SW 1271 (cell line): ENCODE measurements at places on chromosomes 7 and 10.
A peak's percentile ranks its signal among the peaks of the same experiment; 100 is the strongest.

- peak; percentile 13 for DNase-seq
Measured at GRCh38 chr7:108973075-108973474, 403.4 kb downstream of the DNAJB9 start.

DNA sequence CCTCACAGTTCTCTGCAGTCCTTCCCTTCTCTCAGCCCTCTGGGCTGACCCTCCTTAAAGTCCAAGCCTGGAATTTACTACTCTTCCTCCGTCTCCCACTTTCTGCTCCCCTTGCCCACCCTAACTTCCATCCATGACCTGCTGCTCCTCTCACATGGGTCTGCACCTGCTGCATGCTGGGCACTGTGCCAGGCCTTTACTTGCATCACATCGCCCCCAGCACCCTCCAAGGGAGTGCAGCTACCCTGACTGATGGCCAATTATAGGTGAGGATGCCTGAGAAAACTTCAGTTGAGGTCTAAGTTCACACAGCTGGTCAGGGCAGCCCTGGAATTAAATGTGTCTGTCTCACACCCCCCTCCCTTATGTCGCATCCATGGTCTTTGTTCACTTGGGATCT, 53.6 kb upstream of the ZPBP start:
- no peak for DNase-seq

GRCh38 chr7:70680743-70681468, 451.0 kb upstream of the GALNT17 start:
- DNase-seq, result no peak

GRCh38 chr10:126060261-126060931, 164.0 kb downstream of the FANK1 start:
- DNase-seq, result peak; percentile 6

- DNase-seq, result peak; percentile 28
Measured at GRCh38 chr7:140923358-140924006, 1.2 kb downstream of the BRAF start.

GRCh38 chr10:86819567-86819966, 63.1 kb downstream of the BMPR1A start:
- DNase-seq, result no peak

- DNase-seq, result no peak
Measured at GRCh38 chr10:29621161-29621560, 13.6 kb downstream of the SVIL start.

GRCh38 chr10:4834898-4835405, 8.9 kb downstream of the AKR1E2 start:
- no peak for DNase-seq

DNA sequence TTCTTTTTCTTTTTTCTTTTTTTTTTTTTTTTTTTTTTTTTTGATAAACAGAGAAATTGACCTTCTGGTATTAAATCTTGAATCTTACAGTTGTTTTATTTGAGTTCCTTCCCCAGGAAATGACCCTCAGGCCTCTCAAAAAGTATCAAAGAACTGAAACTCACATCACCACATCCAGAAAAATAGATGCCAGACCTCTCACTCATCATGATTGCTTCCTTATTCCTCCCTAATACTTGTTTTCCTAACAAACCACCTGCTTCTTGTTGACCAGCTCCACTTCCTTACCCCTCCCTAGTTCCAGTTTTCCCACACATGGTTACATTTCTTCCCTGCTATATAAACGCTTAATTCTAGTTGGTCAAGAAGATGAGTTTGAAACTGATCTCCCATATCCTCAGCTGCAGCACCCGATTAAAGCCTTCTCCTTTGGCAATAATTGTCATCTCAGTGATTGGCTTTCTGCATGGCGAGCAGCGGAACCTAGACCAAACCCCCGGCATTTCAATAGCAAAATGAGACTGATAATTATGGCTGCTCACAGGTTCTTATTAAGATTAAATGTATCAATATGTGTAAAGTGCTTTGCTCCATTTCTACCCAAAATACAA, 681.1 kb upstream of the AUTS2 start:
- no peak for DNase-seq

DNA sequence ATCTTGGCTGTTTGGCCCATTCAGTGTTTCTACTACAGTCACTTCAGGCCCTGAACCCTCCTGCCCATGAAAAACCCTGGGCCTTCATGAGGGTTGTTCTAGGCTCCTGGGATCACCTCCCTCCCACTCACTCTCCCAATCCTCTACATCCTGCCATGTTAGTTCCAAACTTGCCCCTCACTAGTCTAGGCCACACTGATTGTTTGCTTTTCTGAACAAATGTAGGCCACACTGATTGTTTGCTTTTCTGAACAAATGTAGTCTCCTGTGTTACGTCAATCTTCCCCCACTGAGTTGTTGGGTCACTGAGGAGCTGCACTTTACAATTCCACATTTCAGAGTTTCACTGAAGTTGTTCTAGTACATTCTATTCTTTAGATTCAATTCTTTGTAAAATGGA, 5.3 kb upstream of the ALDH18A1 start:
- no peak for DNase-seq

DNA sequence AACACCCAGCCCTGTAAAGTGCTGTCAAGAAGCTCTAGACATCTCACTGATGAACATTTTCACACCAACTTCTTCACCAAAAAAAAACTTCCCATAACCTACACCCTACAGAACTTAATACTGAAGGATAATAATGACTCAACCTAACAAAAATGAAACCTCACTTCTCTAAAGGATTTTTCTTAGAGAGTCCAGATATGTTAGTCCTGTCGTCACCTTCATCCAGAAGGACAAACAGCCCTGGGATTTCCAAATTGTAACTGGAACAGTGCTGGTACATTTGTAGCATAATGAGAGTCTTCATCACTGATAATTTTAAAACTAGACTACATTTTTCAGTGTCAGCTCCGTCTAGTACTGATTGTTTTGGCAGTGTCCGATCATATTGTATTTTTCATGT, 528.6 kb upstream of the CELF2 start:
- no peak for DNase-seq

- DNase-seq, result no peak
Measured at GRCh38 chr7:25845464-25845863, 306.5 kb upstream of the NFE2L3 start.

- no peak for DNase-seq
Measured at GRCh38 chr7:112159351-112159750, 46.8 kb downstream of the DOCK4 start.

DNA sequence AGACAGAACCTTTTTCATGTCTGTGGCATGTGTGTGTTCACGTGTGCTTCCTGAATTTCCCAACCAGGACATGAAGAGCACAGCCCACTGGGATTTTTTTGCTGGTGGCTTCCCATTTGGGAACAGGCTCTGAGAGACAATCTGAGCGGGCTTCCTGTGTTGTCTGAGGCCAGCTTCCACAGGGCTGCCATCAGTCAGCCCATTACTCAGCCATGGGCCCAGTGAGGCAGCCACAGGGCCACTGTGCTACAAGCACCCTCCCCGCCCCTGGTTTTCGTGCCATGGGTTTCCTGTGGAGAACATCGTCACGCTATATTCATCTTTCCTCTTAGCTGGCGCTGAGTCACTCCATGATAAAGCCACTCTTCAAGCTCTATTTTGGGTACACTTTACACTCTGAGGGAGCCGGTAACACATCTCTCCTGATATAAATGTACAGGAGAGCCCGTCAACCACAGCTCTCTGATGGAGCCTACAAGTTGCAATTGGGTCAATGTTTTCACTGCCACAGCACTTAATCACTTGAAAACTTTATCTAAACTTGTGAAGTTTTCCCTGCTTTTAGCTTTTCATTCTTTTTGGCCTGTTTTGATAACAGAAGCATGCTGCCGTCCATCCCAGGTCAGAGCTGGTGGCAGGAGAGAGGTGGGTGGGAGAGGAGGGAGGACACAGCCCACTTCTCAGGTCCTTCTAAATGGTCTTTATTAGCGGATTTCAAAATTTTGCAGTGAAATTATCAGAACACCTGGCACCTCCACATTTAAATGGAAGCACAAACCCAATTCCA, 96.9 kb downstream of the HIPK2 start:
- DNase-seq, result peak; percentile 82

DNA sequence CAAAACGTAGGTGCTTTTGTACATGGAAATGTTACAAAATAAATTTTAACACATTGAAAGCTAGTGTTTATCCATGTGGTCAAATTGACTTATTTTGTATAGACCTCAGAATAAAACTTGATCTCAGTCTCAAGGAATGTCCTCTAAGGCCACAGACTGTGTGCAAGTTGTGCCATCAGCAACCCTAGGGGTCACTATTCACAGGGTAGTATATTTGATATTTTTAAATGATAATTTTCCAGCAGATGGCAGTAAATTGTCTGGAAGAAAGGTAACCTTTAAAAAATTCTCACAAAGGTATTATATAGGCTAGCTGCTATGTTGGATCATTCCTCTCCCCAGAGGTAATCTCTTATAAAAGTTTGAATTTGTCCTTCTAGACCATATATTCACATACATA, 12.9 kb upstream of the SNX10 start:
- no peak for DNase-seq

DNA sequence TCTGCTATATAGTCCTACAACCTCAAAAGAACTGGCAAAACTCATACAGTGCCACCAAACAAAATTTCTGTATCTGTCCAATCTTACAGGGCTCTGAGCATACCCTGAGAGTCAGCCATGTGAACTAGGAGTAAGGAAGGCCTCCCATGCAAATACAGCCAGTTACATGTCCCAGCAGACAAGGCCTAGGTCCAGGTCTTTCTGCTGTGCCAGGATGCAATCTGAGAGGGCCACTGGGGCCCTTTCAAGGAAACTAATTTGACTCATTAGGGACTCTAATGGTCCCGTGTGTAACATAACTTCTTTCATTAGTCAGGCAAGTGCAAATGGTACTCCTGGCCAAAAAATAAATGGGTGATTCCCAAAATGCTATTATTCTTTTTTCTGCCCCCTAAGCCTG, 17.9 kb upstream of the HIBADH start:
- DNase-seq, result no peak

DNA sequence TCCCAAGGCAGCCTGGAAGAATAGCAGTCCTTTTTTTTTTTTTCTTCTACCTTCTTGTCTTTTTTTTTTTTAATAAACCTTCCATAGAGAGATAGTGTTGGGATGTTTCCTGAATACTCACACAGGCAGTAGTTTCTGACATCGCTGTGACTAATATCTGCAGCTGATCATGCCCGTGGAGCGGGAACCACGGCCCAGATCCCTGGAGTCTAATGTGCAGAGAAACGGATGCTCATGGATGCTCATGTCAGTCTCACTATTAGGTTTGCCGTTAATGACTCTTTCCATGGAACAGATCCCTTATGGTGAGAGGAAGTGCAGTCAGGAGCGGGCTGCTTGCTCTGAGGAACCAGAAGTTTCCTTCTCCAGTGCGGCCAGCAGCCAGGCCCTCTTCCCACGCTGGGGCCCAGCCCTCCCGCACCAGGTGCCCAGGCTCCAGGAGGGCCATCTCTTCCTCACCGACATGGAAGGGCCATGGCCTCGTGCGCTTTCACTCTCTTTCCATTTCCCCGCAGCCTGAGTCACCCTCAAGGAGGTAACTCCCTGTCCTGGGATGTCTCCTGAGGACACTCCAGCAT, 132.5 kb downstream of the WDR37 start:
- no peak for DNase-seq

DNA sequence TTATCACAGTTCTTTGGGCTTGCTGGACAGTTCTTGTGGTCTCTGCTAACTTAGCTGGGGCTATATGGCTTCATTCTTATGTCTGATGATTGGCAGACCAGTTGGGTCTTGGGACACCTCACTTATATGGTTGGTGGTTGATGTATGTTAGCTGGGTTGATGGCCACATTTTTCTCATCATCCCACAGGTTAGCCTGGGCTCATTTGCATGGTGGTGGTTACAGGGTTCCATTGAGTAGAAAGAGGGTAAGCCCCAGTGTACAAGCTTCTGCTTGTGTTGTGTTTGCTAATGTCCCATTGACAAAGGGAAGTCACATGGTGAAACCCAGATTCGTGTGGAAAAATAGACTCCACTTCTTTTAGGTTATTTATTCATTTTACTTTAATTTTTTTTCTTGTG, 40.6 kb downstream of the TMEM60 start:
- no peak for DNase-seq

DNA sequence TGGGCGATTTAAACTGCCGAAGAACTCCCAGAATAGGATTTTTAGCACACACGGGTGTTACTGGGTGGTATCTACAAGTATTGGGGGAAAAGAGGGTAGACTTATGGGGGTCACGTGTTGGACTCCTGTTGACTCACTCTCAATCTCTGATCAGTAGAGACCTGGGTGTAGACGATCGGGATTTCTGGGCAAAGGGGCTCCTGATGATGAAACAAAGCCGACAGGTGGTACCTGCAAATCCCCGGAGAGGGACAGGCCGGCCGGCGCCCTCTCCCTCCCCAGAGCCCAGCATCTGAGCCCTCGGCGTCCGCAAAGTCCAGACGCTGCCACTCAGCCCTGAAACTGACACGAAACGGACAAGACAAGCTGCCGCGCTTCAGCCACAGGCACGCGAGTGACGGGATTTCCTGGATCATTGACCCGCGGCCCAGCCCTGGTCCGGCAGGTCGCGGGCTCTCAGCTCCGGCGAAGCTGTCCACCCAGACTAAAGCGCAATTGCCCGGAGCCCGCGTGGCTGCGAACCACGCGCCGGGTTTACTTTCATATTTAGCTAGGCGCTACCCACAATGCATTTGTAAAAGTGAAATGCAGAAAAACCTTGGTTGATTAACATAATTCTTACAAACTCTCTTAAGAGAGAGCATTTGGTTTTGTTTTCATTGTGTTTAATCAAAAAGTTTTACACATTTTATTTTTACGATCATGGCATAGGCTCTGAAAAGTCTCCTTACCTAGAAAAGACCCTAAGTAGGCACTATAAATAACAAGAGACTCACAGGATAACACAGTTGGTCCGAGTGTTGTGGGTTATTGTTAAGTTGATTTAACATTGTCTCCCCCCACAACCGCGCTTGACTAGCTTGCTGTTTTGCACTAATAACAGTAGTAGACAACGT, 56.9 kb upstream of the EZH2 start:
- DNase-seq, result peak; percentile 33

DNA sequence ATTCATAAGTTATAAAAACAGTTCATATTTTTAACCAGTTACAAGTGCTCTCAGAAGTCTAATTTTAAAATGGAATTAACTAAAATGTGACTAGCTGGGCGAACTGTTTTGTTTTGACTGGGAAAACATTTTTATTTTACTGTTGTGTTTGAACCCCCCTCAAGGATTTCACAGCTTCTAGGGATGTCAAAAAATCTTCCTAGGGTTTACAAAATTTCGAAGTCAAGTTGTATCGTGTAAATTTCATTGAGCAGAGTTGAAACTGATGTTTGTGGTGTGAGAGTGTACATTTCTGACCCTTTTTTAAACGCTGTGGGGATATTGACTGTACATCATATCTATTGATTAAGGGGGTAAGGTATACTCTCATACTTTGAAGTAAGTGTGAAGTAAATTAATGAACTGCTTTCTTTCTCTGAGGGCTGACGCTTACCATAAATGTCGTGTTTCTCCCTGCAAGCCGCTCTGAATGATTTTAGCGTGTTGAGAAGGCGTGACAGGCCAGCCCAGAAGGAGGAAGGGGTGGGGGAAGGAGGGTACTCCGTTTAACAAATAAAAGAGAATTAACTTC, 1.8 kb upstream of the SP8 start:
- no peak for DNase-seq

DNA sequence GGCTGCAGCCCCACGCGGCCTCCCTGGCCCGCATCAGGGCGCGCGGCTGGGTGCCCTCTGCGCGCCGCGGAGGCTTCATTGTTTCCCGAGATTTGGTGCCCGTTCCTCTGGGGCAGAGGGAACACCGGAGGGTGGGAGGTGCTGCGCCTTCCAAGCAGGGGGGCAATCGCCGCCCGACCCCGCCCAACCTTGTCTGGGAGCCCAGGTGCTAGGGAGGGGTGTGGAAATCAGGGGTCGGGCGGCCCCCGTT, 1.0 kb upstream of the NRP1 start:
- no peak for DNase-seq

GRCh38 chr7:102193806-102194205, 92.9 kb upstream of the SH2B2 start:
- DNase-seq, result no peak
